ENCODE measurements at places on chromosomes 5 and 9.
A peak's percentile ranks its signal among the peaks of the same experiment; 100 is the strongest.

DNA sequence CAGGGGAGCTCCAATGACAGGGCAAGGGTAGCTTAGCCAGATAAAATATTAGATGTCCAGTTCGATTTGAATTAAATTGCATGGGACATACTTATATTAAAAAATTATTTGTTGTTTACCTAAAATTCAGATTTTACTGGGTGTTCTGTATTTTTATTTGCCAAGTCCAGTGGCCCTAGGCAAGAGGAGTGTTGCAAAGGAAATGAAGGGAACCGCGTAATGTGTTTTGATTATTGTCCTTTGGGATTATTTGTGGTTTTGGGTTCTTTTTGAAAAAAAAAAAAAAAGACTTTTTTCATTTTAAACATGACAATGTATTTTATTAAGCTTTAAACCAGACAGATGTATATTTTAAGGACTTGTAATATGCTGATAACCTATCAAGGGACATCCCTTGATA is 179.3 kb downstream of the C9orf152 start:
- no peak for DNase-seq

- DNase-seq: no peak
Observed at GRCh38 chr5:31623249-31623648, 15.7 kb upstream of the PDZD2 start.

DNA sequence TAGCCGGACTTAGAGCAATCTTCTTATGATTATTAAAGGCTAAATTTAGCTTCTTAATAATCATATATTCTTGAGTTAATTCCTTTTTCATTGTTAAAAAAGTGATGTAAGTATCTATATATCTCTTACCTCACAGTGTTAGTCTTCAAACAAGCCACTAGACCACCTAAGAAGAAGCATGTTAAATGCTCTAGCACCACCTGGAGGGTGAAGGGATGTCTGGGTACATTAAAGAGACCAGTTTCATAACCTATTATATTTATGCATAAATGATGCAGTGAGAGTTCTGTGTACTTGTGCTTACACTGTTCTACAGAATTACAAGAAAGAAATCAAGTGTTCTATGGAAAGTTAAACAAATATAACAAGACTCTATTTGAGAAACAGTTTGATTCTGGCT is 55.9 kb upstream of the SLCO6A1 start:
- no peak for DNase-seq

DNA sequence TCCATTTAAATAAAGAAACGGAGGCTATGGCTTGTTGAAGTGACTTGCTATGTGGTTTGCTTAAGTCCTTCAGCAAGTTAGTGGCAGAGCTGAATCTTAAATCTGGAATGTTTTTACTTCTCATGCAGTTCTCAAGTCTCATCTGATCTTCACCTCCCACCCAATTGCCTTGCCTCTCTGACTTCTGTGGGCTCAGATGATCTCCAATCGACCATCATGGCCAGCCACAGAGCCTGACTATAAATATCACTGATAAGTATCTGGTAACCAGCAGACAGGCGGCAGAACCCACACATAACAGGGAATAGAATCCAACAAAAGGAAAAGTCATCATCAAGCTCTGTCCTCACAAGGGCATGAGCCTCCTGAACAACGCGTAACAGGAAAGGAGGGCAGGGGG is 149.9 kb downstream of the FAM114A2 start:
- DNase-seq: no peak

- DNase-seq: no peak
Observed at GRCh38 chr9:108645520-108645919, 210.3 kb downstream of the ACTL7B start.

DNA sequence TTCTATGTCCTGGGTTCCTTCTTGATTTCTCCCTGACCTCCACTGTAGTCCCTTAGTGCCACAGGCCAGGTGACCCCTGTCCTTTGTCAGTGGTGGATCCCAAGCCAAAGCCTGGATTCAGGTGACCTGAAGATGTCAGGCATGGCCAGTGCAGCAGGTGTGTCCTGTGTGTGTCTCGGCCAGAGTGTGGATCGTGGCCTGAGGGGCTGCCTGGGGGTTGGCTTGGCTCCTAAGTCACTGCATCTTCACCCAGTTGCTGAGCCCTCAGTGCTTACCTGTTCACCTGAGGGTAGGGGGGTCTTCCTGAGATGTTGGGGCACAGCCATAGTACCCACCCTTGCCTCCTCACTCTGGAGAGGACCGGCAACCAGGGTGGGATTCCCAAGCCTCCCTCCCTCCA is 61.8 kb upstream of the PITX1 start:
- DNase-seq: no peak

- no peak for DNase-seq
Observed at GRCh38 chr9:115183436-115183835, 65.5 kb upstream of the TNC start.

DNA sequence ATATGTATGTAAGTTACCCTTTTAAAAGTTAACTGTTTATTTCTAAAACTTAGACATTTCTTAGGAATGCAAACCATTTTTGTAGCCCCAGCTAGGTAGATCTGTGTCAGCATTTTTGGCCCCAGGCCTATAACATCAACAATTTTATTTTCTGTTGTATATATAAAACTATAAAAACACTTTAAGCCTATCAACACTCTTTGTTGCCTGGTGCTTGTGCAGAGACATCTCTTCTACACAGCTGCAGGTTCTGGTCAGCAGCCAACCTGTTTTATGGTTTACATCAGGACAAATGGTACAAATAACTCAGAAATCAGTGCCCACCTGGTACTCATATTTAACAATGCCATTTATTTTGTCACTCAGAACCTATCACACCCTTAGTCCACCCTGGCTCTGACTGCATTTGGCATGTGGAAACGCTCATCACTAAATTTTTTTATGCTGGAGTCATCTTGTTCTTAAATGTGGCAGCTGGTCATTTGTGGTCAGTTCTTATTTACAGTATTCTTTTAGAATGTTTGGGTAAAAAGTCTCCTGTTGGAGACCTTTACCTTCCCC is 173.4 kb downstream of the DNAH5 start:
- no peak for DNase-seq

GRCh38 chr5:174618589-174618988 is 105.8 kb upstream of the MSX2 start:
- no peak for DNase-seq

- DNase-seq: peak; percentile 21
Observed at GRCh38 chr5:76763136-76763535, 47.2 kb downstream of the F2R start.

GRCh38 chr5:135253601-135254178 is 145.3 kb downstream of the MACROH2A1 start:
- DNase-seq: no peak

- no peak for DNase-seq
Observed at GRCh38 chr5:102068870-102069269, 227.2 kb downstream of the SLCO4C1 start.

GRCh38 chr5:98913911-98914310 is 14.9 kb downstream of the CHD1 start:
- DNase-seq: no peak

- DNase-seq: no peak
Observed at GRCh38 chr5:181204113-181204825, 727 bp downstream of the TRIM7 start.

DNA sequence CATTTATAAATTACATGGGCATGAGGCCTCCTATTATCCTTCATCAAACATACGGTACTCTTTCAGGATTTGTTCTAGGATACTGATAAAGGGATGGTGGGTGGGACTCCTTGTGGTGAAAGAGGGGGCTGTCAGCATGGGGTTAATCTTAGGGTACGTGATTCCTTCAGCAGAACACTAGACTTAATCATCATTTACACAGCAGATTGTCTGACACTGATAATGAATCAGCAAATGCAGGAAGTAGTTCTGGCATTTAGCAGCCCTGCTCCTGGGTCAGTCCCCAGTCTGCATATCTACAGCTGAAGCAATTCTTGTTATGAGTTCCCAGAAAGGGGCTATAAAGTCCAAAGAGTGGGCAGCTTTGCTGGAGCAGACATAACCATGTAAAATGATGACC is 384.6 kb downstream of the SPOCK1 start:
- no peak for DNase-seq

GRCh38 chr5:159874263-159874662 is 42.0 kb upstream of the ADRA1B start:
- DNase-seq: no peak

DNA sequence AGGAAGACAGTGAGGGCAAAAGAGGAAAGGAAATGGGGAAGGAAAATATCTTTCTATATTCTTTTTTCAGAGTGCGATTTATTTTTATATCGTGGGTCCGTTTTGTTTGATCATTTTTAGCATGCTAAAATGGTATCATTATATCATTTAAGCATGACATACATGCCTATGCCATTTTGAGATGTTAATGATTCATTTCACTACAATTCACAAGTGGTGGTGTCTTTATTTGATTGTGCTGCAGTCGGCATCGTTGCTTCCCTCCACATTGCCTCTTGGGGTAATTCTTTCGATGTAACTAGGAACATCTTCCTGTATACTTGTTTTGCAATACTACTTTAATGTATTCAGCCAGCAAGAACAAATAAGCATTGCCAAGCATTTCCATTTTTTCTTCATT is 145.2 kb downstream of the CFAP90 start:
- no peak for DNase-seq

DNA sequence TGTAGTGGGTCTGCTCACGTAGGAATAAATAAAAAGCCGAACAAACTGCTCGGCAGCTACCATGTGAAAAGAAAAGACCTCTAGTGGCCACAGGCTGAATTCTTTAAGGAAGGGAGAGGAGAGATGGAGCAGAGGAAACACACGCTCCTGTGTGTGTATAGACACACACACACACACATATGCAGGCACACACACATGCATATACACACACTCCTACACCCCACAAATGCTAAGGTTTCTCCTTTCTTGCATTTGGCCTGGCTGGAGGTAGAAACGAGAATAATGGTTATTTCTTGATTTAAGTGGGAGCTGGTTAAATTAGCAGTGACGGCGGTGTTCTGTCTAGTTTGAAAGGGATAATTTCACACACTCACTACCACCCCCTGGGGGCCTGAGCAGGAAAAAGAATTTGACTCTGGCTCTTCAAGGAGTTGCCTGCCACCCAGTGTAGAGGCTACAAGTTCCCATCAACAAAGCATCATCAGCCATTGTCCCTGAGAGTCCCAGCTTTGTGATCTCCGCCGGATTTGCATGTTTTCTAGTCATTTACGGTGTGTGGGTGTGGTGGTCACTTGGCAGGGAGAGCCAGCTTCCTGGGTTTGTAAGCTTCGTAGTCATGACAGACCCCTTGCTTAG is at the start of gene INSYN2B:
Gene INSYN2B, minus strand, starts transcription at position 78 of the 636 bp plus-strand sequence. CDS start 96,597 bp downstream, outside the sequence.
- DNase-seq: no peak

DNA sequence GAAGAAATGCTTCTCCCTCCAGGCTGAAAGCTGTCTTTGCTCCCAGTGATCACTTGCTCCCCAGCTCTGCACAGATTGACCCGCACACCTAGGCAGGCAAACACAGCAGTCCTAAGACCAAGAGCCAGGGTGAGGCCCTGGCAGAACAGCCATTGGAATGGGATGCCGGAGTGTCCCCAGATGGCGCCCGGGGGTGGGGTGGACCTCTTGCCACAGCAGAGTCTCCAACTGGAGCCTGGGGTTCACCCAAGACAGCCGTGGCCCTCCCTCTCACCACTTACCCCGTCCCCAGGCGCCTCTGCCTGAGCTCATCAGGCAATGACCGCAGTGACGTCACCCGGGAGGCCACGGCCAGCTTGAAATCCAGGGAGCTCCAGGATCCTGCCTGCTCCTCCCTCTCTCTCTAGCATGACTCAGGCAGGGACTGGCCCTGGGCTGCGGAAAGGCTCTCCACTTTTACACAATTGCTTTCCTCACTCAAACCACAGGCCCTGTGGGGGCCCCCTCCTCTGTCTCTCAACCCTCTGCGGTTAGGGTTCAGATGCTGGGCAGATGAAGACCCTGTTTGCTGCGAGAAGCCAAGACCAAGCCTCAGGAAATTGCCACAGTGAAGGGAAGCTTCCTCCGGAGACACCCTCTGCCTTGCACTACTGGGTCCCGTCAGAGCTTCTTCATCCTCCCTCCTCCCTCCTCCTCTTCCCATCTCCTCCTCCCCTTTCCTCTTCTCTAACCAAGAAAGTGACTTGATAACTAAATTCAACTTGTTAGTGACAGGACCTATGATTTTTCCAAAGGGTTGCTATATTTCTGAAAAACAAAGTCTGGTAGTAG is 24.3 kb upstream of the PTGES start:
- DNase-seq: peak; percentile 33

GRCh38 chr5:40798012-40798800 is at the start of gene PRKAA1:
Gene PRKAA1, minus strand, starts transcription at chr5:40798374. Its CDS starts 185 bp downstream, at chr5:40798189.
- peak; percentile 88 for DNase-seq

DNA sequence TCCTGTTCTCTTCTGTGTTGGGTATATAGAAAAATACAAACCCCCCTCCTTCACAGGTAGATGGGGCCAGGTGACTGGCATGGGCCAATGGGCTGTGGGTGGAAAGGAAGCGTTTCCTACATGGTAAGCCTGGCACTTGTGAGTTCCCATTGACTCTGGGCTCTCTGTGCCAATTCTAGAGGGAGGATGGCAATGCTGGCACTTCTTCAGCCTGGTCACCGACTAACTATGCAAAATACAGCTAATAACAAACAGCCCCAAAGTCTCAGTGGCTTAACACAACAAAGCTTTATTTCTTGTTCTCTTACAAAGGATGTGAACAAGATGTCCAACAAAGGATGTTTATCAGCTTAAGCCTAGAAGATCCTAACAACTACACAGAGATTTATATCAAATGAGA is 258.1 kb downstream of the SYK start:
- DNase-seq: no peak

DNA sequence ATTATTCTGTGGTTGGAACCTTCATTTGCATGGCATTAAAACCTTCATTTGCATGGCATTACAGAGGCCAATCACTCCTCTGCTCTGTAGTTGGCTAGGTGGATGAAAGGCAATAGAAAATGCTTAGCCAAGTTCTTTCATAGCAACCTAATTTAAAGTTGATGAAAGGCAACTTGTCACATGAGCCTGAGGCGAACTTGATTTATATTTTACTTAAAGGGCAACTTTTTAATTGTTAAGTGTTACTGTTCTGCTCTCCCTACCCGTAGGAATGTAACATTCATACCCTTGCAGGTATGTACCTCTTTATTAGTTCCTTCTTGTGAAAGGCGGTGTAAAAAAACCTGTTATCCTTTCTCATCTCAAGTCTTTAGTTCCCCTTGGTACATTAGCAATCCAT is 7.9 kb upstream of the ERMP1 start:
- no peak for DNase-seq

DNA sequence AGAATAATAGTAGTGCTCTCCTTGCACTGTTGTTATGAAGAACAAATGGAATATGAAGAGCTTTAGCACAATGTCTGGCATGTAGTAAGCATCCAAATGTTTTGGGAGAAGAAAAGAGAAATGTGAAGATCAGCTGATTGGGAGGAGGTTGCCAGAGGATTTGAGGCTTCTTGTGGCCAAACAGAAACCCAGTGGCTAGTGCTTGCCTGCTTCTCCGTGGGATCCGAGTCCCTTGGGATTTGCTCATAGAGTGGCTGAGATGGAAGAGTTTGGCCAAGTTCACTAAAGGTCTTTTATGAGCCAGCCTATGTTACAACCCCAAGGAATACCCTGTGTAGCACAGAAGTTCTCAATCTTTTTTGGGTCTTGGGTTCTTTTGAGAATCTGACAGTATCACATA is 86.0 kb downstream of the ANGPTL2 start:
- DNase-seq: no peak
